ENCODE measurements at places on chromosomes 7 and 10.

DNA sequence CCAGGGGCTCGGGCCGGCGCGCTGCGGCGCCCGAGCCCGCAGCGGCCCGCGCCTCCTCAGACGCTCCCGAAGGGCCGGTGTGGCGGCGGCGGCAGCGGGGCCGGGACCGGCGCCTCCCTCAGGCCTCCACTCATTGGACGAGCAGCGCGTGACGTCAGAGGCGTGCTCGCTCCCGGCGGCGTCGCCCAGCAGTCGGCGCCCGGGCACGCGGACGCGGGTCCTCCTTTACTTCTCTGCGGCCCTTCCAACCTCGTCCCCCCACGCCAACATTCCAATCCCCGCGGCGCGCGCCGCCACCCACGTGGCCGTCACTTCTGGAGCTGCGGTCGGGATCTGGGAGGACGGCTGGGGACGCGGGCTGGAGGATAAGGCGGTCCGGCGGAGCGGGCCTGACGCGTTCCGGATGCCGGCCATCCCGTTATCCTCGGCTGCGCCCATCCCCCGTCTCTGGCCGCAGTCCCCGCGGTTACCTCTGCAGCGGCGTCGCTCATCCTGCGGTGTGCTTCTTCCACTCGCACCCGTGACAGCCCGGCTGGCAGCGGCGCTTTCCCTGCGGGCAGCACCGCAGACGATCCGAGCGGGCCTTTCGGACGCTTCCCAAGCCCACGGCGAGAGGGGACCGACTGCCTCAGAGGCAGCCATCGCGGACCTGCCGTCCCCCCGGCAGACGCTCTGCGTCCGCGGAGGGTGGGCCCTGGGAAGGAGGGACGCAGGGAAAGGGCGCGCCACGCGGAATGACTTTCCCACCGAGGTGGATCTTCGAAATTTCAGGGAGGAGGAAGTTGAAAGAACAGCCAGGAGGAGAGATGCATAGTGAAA lies at the start of gene PDZD8:
Gene PDZD8, minus strand, starts transcription at position 81 of the 819 bp plus-strand sequence. CDS start 213 bp downstream, outside the sequence.
- DNase-seq: peak; percentile 99

DNA sequence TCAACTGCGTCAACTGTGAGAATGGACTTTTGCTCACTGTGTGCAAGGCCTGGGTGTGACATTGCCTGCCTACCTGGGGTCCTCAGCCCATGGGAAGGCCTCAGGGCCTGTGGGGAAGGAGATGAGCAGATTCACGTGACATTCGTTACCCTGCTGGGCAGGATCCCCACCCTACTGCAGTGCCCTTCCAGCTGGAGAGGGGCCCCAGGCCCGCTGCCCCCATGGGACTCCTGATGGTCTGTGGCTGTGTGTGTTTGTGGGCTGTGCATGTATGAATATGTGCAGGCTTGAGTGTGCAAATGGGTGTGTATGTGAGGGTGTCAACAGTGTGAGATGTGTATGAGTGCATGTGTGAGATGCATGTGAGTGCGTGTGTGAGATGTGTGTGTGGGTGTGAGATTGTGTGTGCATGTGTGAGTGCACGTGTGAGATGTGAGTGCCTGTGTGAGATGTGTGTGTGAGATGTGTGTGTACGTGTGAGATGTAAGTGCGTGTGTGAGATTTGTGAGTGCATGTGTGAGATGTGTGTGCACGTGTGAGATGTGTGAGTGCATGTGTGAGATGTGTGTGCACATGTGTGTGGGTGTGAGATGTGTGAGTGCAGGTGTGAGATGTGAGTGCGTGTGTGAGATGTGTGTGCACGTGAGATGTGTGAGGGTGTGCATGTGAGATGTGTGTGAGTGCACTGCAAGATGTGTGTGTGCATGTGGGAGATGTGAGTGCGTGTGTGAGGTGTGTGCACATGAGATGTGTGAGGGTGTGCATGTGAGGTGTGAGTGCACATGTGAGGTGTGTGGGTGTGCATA lies 29.7 kb downstream of the PPIF start:
- no peak for DNase-seq

DNA sequence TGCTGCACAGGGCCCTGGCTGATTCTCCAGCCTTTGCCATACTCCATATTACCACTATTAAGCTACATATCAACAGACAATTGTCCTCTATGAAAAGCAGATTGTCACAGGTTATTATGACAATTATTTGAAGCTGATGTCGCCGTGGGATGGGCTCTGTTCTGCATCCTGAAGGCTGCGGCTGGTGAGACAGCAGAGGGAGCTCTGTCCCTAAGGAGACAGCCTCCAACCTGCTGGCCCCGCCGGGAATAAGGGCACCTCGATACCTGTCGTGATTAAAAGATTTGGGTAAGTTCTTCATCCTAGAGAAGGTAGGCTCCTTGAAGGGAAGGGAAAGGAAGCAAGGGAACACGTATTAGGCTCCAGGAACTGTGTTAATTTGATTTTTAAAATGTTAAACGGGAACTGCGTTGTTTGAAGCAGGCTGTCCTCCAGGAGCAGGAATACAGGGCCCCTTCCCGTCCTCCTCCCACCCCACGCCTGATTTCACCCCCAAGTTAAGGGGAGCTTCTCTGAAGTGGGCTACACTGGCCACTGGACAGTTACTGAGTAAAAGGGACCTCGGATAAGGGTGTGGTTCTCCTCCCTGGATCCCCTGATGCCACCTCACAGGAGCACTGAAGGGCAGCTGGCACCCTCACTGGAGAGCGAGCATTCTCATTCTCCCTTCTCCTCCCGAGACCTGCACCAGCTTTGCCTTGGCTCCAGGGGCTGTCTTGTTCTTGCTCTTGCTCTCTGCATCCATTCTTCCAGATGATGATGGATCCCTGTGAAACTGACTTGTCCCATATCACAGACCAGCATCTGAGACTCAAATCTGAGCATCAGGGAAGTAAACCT lies 11.8 kb upstream of the TIAL1 start:
- peak; percentile 61 for DNase-seq

DNA sequence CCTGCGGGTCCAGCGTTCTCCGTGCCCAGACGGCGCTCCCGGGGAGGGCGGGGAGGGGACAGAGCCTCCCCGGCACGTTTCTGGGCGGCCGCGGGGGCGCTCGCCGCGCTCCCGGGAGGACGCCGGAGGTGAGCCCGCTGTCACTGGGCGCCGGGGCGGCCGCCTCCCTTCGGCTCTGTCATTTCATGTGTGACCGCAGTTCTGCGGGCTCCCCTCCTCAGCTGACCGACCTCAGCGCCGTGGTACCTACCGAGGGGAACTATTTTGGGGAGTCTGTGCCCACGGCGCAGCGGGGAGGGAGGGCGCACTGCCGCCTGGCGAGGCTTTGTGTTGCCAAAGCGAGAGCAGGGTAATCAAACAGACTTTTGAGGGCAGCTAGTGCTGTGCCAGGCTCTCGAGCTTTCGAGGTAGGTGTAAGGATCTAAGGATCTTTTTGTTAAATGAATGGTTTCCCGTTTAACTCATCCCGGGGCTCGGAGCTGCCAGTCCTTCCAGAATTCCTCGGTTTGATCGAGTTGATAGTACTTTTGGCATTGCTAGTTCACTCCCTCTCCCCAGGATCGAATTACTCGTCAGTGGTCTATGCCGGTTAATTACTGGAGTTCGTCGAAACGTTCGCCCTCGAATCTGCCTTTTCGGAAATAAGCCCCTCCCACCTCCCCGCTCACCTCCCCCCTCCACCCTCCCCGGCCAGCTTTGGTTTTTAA lies 1.9 kb downstream of the ARID5B start:
- peak; percentile 75 for DNase-seq

- no peak for DNase-seq
Observed at GRCh38 chr10:29415876-29416275, 127.0 kb downstream of the LYZL1 start.

DNA sequence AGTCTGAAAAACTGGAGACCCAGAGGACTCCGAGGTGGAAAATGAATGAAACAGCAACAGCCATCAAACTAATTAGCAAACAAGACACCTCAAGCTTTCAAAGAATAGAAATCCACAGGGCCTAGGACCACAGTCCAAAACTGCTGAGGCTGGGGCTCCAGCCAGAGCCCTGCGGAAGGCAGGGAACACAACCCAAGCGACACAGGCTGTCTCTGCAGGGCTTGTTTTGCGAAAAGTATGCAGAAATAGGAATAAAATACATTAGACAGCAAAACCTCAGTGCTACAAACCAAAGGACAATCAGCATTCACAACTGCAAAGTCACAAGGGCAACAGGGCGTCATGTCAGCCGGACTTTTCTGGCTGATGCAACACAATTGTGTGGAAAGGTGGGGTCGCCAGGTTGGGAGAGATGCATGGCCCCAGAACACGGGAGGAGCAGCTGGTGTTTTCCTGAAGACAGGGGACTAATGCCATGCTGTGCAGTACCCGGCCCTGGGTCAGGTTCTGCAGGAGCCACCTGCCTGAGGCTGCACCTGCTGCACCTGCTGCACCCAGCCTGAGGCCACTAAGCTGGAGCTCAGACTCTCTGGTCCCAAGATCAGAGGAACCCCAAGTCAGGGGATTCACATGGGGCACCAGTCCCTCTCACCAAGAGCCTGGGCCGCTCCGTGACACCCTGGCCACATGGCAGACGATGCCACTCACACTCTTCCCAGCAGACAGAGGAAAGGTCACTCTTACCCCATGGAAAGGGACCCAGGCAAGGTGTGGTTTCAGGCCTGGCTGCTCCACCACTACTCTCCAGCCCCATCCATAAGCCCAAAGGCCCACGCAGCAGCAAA lies 74.2 kb downstream of the MAD1L1 start:
- DNase-seq: no peak

DNA sequence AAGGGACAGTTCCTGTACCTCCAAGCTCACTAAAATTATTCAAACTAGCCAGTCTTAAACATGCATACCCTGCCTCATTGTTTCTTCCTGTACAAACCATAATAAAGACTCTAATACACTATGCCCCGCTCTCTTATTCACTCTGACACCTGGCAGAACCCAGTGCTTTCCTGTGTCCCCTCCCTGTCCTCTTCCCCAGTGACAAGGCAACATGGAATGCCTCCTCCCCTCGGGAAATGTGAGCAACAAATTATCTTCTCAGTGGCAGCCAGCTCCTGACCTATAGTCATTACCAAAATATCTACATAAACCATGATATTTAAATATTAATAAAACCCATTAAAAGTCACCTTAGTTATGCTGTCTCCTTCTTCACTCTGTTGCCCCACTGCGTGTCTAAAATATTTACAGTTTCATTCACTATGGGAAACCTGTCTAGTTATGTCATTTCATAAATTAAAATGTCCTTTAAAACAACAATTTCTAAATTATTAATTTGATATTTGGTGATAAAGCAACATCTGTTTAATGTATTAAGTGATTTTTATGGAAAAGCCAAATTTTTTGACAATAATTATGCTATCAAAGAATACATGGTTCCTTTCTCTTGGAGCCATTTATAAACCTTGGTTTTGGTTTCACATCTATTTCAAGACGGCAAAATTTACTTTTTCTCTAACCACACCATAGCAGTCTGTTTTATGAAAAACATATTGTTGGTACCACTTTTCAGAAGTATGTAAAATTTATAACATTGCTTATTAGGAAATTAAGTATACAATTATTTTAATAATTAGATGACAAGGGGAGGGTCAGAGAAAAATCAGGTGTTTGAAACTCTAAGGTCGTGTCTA lies 1355.2 kb downstream of the XPNPEP1 start:
- no peak for DNase-seq

DNA sequence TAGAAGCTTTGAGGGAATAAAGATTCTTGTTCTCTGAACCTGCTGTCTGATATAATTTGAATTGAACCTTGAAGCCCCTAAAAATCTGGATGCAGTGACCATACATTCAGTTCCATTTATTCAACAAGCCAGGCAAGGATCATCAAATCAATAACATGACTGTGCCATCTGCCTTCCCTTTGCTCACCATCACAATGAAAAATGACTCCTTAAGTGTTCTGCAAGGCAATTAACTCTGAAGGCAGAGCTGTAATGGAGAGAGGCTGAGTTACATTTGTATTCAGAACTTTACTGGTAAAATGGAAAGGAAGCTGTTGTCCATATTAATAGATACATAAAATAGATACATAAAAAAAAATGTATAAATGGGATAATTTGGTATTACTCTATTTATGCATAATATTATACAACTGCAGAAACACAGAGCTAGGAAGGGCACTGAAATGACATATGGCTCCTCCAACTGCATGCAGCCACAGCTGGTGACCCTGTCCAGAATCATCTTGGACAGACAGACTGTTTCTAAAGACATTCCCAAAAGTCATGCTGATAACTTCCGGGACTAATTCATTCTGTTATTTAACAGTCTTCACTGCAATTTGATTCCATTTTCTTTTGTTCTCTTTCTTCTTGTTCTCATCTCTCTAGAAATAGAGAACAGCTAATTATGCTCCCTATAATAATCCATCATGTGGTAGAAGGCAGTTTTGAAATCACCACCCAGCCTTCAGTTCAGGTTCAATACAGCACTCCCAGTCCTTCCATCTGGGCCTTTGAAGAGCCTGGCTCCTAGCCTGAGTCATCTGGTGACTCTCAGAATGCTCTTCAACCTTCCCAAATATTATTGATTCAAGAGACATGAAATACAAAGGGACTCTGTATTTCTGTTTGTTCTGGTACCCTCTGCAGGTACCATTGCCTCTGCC lies 412.6 kb downstream of the GFRA1 start:
- DNase-seq: no peak

DNA sequence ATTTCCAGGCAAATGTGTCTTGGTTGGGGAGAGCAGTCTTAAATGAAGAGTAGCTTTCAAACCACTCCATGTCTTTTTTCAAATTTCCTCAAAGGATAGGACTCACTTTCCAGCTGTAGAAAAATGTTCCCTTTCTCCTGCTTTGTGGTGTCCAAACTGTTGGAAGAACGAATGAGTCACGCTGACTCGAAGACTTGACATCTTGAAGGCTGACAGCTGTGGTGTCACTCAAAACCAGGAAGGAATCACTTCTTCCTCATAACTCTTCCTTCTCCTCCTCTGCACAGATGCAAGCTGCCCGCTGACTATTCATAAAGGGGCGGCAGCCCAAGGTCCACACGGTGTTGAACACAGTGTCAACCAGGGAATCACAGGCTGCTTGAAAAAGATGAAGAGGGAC lies 19.2 kb downstream of the PLA2G12B start:
- no peak for DNase-seq

DNA sequence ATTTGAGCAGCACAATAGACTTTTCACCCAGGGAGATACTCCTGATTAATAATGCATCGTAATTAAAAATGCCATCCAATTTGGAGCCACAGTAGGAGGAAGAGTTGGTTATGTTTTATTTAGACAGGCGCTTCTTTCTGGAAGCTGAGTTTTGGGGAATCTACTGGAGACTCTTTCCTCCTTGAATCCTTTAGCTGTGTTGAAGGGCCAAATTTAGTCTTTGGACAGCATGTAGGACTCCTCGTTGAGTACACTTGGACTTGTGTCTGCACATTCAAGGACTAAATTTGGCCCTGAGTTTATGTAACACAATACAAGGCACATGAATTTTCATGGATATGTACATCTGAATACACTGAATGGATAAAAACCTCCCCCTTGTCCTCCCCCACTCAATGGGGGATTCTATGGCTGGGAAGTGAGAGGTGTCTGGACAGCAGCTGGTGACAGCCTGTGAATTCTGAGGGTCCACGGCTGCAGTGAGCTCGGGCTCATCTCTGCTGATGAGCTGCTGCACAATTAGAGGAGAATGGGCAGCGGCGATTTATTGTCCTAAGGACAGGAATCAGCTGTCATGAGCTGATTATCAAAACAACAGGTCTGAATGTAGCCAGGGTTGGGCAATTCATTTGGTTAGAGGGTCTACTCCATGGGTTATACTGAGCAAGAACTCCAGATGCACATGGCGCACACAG lies 95.2 kb downstream of the PRTFDC1 start:
- no peak for DNase-seq
